ENCODE measurements at places on chromosomes 3 and 15. TPM values are rescaled to one million over a fixed set of nuclear protein-coding genes. Genes with fewer than 3 reads are reported as not detected.
A peak's percentile ranks its signal among the peaks of the same experiment; 100 is the strongest.

Gene CCRL2
- total RNA-seq, result 3.1 TPM

Gene IMPG2
- total RNA-seq, result 0.18 TPM

Gene CNTN6
- 0.24 TPM for total RNA-seq

Gene MST1R
- 1.7 TPM for total RNA-seq

Gene TGFBR2
- 243 TPM for total RNA-seq

Gene XIRP1
- total RNA-seq, result 242 TPM

Gene RAD54L2
- total RNA-seq, result 9.1 TPM

Gene ZNF860
- 0.13 TPM for total RNA-seq

DNA sequence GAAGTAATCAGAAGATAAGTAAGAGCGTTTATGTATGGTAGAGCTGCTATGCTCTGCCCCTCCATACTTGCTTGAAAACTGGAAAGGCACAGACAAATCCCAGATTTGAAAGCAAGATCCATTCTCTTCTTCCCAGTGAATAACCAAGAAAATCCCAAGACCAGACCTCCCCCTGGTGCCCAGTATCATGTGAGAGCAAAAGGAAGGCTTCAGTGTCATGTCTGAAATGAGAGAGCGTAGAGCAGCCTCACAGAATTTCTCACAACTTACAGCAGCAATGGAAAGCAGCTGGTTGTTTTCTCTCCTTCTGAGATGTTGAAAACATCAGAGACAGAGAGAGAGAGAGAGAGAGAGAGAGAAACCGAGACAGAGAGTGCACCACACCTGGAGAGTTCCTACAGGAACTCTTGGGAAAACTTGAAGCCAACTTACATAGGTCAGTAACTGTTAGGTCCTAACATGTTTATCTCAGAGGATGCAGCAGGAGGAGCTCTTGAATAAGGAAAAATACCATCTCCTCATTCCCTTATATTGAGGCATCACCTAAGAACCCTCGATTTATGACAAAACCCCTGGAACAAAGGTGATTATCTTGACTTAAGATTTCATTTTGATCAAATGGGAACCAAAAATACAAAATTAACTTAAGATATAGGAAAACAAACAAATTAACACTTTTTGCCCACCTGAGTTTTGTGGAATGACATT lies 273.3 kb downstream of the NSUN3 start:
- no peak for DNase-seq

- DNase-seq, result no peak
Measured at GRCh38 chr3:161567577-161568361, 71.2 kb downstream of the OTOL1 start.

GRCh38 chr3:27576171-27576570 lies 92.0 kb upstream of the SLC4A7 start:
- DNase-seq, result no peak

DNA sequence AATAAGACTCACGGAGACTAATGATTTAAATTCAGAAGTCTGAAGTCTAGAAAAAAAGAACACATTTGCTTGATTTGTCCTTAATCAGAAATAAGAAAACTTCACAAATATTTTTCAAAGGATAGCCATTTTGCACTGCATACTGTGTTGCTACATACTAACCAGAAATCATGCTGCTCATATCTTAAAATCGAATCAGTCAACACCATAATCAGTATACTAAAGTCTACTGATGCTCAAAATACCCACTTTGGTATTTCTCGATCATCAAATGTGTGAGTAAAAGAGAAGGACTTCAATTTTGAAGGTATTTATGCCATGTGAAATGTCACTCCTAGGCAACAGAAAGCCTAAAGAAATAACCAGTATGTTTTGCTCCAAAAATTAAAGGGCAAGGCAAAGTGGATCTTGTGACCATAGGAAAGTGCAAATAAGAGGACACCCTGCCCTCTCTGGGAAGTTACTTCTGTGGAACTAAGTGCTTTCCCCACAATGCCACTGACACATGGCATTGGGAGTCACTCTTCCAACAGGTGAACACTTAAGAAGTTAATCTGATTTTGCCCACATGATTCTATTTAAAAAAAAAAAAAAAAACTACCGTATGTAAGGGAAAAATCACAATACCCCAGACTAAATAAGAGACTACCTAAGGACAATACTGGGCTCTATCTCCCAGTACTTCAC lies 2.7 kb downstream of the LRIG1 start:
- no peak for DNase-seq

DNA sequence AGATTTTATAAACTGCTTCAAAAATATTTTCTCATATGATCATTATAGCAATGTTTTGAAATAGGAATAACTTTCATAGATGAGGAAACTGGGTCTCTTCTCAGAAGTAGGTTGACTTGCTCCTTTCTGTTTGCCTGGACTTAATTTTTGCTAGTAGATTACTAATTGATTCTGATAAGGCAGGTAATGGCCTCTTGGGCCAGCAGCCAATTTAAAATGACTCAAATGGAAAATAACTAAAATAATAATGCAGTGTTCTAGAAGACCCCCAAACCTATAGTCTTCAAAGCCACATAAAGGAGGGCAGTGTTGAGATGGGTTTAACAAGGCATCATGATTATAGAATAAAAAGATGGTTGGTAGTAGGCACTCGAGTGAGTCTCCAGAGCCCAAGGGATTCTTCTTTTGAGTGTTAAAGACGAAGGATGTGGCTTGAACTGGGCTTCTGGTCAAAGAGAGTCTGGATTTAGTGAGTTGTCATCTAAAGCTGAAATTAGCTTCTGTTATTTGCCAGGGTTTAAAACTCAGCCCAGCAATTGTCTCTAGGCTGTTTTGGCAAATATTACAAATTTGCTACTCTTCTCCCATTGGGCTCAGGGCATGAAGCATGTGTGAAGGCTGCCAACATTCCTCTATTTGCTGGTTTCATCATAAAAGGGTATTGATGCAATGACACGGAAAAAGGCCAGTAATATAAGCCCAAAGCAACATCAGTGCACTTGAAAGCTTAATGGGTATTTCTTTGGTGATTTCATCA lies 297.1 kb upstream of the MEIS2 start:
- DNase-seq, result no peak

DNA sequence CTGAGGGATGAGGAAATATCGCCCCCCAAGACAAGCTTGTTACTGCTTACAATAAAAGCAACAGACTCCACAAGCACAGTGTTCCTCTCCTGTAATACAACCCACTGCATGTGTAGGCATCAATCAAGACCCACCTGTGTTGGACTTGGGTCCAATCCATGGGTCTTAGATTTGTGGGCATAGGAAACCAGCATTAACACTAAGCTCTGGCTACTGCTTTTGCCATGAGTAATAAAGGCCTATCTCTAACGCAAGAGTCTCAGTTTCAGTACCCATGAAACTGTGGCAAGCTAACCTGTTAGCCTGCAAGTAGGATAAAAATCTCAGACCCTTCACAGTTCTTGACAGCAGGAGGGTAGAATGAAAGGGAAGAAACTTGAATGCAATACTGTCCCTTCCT lies 5.2 kb upstream of the EIF1B start:
- no peak for DNase-seq

- no peak for DNase-seq
Measured at GRCh38 chr3:66495668-66496045, 5.2 kb downstream of the LRIG1 start.

- DNase-seq, result no peak
Measured at GRCh38 chr3:150255826-150256225, 152.3 kb upstream of the TSC22D2 start.

- no peak for DNase-seq
Measured at GRCh38 chr3:59839810-59840515, 790.1 kb upstream of the CFAP20DC start.

GRCh38 chr3:135539351-135539750 lies 426.2 kb upstream of the PPP2R3A start:
- DNase-seq, result no peak

GRCh38 chr3:86985181-86985826 lies 5.6 kb downstream of the VGLL3 start:
- no peak for DNase-seq

DNA sequence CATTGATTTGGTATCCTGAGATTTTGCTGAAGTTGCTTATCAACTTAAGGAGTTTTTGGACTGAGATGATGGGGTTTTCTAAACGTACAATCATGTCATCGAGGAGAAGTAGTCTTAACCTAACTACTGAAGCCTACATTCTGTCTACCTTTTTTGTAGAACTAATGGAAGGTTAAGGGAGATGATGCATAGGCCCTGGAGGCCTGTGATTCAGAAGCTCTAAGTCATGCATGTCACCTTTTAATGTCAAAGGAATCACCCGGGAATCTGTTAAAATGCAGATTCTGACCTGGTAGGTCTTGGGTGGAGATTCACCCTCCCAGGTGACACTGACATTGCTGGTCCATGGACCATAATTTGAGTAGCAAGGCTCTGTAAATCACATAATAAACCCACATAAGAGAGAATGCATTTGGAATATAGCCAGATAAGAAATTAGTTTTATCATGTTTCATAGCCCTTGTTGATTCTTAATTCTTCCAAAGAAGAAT lies 64.9 kb downstream of the GHSR start:
- no peak for DNase-seq

DNA sequence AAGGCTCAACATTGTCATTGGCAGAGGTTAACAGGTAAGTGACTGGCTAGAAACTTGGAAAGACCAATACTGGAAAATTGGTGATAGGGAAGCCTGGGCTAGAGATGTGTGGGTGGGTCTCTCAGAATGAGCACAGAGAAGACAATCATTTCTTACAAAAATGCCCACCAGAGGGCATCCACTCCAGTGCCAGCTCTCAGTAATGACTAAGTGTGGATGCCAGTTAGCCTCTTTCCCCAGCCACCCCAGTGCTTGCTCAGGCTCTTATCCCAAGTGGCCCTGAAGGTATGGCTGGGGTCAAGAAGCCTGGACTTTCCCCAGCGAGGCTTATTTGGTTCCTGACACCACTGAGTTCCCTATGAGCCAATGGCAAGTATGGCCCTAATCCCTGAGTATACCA lies 115.9 kb upstream of the ST8SIA2 start:
- no peak for DNase-seq

DNA sequence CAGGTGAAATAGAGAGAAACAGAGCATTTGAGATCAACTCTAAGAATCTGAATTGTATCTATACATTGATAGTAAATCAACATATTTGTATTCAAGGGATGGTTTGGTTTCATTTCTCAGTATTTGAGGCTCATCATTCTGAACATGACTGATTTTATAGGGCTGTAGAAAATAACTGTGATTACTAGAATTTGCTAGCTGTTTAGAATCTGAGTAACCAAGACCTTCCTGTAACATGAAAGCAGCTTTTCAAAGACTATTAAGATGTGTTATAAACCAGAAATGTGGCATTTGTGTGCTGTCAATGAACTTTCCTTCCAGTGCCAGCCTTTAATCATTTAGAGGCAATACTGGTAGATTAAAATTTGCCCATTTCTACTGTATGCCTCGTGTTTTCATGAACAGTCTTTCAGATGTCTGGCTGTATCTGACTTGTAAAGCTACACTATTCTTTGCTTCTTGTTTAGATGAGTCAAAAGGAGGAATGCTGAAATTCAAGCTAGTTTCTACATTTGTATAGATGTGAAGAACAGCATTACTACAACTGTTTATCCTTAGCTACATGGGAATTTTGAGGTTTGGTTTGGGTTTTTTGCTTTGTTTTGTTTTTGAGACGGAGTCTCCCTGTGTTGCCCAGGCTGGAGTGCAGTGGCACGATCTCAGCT lies 137.3 kb upstream of the BHLHE40 start:
- DNase-seq, result no peak

- no peak for DNase-seq
Measured at GRCh38 chr3:115709931-115710330, 86.6 kb downstream of the GAP43 start.

DNA sequence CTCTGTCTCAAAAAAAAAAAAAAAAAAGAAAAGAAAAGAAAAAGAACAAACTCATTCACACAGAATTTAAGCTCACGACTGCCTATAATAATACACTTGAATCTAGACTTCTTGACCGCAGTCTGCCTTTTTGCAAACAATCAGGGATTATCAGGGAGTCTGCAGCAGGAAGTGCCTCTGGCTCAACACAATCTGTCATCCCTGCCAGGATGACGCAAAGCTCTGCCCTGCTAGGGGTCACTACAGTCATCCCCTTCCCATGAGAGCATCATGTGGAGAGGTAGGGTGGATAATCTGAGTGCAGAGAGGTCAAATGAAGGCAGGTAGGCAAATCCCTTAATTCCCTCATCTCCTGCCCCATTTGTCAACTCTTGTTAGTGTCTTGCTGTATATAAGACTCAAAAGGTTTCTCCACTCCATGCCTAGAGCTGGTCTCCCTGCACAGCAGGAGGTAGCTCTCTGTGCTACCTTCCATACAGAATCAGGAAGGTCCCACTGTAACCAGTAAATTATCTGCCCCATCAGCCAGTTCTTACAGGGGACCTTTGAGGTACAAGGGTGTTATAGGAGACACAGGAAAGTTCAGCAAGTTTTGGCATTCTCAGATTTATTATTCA lies 4.2 kb downstream of the UBAP1L start:
- DNase-seq, result peak; percentile 73

- DNase-seq, result no peak
Measured at GRCh38 chr15:29053006-29053405, 167.2 kb downstream of the APBA2 start.

GRCh38 chr3:58072052-58072762 lies 64.0 kb downstream of the FLNB start:
- no peak for DNase-seq

GRCh38 chr3:48507256-48508061 lies 3.5 kb upstream of the SHISA5 start:
- peak; percentile 54 for DNase-seq

DNA sequence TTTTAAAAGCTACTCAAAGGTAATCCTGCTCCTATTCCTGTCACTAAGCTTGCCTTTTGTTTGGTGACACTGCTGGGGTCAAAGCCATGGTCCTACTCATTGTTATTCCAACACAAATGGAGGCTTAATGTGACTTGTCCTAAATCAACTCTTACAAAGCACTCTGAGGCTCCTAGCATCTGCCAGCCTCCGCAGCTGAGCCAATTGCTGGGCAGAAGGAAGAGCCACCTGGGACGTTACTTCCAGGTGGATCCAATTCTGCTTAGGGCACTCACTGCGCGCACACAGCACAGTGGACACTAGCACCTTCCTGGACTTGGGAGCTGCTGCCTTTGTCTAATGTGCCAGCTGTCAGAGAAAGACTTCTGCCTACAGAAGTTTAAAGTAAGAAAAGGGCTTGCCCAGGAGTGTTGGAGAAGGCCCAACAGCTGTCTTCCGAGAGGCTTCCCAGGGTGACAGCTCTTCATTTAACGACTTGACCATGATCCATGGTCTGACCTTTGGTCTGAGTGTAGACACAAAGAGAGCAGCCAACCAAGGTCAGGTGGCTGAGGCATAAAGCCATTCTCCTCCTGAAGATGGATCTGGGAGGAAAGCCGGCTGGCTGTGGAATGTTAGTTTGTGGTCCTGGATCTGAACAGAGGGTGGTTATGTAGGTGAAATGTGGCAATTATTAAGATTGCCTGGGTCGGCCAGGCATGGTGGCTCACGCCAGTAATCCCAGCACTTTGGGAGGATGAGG lies 102.2 kb downstream of the AQP9 start:
- DNase-seq, result no peak

DNA sequence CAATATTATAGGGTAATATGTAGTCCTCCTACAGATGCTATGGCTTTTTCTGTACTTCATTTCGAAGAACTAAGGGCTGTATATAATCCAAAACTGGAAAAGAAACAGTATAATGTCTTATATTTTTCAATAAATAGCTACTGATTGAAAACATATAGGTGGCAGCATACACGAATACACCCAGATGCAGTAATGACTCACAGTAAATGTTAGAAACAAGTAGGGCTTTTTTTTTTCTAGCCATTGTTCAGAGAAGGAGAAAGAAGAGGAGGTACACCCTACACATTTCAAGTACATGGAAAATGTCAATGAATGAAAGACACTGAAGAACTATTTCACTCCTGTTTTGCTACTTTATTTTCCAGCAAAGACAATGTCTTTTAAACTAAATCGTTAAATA lies 9.4 kb downstream of the DAZL start:
- DNase-seq, result no peak

GRCh38 chr3:59288951-59289350 lies 239.1 kb upstream of the CFAP20DC start:
- DNase-seq, result no peak

Measured in left cardiac atrium (tissue), 4 donors.